ENCODE measurements at places on chromosomes 4 and X.

- no peak for DNase-seq
Measured at GRCh38 chr4:107866726-107867125, 42.0 kb downstream of the SGMS2 start.

DNA sequence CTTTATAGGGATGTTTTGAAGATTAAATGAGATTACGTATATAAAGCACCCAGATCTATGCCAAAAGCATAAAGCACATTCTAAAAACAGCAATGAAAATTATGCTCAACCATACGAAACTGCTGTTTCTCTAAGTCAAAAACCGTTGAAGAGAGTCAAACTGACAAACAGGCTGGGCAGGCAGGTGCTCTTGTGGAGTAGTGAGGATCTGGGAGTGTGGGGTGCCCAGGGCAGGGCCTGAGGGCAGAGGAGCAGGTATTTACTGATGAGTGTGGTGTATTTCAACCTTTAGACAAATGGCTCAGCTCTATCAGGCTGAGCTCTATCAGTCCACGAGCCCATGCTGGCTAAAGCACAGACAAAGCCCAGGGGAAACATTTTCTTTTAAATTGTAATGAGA is 40.4 kb downstream of the RELL1 start:
- no peak for DNase-seq

- no peak for DNase-seq
Measured at GRCh38 chrX:14351611-14352303, 177.6 kb upstream of the GLRA2 start.

- no peak for DNase-seq
Measured at GRCh38 chrX:116345958-116346357, 90.4 kb upstream of the SLC6A14 start.

DNA sequence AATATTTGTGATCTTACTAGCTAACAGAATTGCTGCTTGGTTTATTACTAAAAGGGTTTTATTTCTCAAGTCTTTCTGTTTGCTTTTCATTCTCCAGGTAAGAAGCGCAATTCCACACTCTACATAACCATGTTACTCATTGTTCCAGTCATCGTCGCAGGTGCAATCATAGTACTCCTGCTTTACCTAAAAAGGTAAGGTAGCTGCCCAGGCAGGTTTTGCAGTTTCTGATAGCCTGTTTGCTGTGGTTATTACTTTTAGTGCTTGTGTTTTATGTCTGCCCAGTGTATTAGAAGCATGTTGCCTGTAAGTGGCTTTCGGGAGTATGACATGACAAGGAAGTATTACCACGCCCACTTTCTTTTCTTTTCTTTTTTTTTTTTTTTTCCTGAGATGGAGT is 46.4 kb downstream of the IL13RA1 start:
- no peak for DNase-seq

DNA sequence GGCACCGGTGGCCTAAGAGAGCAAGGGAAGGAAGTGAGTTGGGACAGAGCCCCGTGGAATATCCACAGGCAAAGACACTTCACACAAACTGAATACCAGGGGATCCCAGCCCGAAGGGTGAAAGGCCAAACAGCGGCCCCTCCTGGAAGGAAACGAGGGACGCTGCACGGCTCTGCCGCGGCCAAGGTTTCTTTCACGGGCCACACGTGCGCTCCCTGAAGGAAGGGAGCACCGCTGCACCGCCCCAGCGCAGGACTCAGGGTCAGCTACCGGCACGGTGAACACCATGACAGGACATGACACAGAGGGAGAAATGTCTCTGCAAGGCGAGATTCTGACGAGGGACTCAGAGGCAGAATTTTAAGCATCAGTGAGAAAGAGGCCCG is 31.5 kb upstream of the GTPBP6 start:
- no peak for DNase-seq

Data from Panc1 (cell line).